ENCODE measurements at places on chromosomes 13 and 19. TPM values are rescaled to one million over a fixed set of nuclear protein-coding genes. Genes with fewer than 3 reads are reported as not detected.

- no peak for DNase-seq
Observed at GRCh38 chr19:38731654-38732301, 12.5 kb downstream of the CAPN12 start.

- DNase-seq = no peak
Observed at GRCh38 chr13:76879883-76880270, 6.3 kb downstream of the KCTD12 start.

DNA sequence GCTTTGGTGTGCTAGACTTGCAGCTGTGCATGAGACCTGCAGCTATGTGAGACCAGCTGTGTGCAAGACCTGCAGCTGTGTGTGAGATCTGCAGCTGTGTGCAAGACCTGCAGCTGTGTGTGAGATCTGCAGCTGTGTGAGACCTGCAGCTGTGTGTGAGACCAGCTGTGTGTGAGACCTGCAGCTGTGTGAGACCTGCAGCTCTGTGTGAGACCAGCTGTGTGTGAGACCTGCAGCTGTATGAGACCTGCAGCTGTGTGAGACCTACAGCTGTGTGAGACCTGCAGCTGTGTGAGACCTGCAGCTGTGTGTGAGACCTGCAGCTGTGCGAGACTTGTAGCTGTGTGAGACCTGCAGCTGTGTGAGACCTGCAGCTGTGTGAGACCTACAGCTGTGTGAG lies 6.7 kb upstream of the DCUN1D2 start:
- no peak for DNase-seq

GRCh38 chr19:38004521-38005223 lies 97.7 kb downstream of the SIPA1L3 start:
- DNase-seq = peak; percentile 96

Gene SIGLEC5
- total RNA-seq = not detected

Gene SH2D3A
- total RNA-seq = 0.43 TPM

Measured in HT1080 (cell line).